NCI-H510A (cell line): ENCODE measurements at places on chromosomes 13 and 19.

- DNase-seq: no peak
Observed at GRCh38 chr19:55056827-55057226, 6.1 kb downstream of the RDH13 start.

DNA sequence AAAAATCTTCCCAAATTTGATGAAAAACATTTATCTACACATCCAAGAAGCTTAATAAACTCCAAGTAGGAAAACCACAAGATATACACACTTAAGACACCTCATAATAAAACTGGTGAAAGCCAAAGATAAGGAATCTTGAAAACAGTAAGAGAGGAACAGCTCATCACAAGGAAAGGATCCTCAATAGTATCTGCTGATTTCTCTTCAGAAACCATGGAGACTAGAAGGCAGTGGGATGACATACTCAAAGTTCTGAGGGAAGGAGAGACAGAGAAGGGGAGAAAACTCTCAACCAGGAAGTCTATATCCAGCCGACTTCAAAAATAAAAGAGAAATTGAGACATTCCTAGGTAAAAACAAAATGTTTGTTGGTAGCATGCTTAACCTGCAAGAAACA lies 45.7 kb downstream of the LNX2 start:
- DNase-seq: no peak

DNA sequence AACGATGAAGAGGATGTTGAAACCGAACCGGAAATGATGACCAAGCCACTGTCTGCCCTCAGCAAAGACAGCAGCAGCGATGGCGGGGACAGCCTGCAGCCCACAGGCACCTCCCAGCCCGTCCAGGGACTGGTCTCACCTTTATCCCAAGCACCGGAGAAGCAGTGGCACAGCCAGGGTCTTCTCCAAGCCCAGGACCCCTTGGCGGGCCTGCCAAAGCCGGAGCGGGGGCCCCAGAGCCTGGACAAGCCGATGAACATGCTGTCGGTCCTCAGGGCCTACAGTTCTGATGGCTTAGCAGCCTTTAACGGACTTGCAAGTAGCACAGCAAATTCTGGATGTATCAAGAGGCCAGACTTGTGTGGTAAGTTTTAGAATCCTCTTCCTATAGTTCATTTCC lies 177.0 kb downstream of the ZNF536 start:
- DNase-seq: no peak

DNA sequence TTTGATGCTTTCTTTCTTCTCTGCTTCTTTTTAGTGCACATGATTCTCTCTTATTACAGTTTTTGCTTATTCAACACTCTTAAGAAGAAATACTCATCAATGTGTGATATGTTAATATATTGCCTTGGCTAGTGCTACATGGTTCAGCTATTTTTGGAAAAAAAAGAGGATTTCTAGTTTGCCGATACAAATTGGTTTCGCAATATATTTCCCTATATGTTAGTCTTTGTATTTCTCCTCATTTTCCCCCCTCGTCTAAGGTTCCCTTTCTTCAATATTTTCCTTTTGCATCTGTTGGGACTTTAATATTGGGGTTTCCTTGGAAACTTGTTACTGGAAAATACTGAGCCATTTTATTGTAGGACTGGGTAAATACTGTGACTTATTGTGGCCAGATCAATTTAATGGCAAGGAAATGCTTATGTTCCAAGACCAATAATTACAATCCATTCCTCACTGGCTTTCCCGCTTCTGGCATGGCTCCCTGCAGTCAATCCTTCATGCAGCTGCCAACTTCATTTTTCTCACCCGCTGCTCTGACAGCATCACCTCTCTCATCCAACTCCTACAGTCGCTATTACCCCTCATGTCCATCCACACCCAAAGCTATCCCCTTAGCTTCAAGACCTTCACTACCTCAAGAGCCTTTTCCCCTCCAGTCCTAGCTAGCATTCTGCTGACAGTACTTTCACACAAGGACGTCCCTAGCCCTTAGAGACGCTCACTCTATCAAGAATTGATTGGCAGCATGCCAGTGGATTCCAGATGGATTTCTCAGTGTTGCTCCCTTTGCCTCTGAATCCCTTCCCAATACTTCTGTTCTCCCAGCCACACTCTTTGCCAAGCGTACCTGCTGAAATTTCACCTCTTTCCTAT lies 280.1 kb upstream of the TMTC4 start:
- DNase-seq: peak; percentile 2

GRCh38 chr13:19632915-19633478 lies 462 bp upstream of the MPHOSPH8 start:
- DNase-seq: no peak

DNA sequence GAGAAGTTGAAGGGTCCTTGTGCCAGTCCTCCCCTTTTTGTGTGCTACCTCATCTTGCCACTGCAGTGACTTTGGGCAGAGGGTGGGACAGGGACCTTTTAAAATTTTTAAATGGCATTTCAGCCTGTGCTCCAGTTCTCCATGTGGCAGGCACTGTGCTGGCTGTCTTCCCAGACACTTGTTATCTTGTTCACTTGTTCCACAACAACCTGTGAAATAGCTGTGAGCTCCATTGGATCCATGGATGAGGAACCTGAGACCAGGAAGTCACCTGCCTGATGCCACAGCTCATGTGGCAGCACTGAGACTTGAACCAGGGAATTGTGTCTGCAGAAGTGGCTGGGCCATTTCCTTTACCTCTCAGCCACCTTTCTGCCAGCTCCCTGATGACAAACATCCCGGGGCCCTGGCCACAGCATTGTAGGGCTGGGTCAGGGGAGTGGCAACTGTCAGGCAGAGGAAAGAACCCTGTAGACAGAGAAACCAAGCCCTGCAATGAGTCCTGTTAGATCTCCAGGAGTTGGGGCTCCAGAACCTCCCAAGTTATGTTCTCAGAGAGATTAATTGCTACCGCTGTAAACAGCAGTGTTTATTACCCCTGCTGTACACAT lies 6.4 kb downstream of the EGLN2 start:
- no peak for DNase-seq

GRCh38 chr19:17560205-17560595 lies 4.8 kb downstream of the COLGALT1 start:
- DNase-seq: no peak

DNA sequence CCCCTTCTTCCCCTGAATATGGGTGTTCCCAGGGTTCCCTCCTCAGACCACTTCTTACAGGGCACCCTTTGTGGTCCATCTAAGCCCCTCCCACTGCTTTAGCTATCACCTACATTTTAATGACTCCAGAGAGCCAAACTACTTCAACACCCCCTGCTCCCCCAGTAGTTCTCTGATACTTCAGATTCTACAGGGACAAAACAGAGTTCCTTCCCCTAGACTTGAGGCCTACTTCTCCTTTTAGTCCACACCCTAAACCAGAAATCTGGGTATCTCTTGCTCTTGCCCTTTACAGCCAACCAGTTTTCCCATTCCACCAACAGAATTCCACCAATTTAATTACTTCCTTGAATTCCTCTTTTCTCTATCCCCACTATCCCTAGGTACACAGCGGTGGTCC lies 107.2 kb downstream of the KCNRG start:
- DNase-seq: no peak

DNA sequence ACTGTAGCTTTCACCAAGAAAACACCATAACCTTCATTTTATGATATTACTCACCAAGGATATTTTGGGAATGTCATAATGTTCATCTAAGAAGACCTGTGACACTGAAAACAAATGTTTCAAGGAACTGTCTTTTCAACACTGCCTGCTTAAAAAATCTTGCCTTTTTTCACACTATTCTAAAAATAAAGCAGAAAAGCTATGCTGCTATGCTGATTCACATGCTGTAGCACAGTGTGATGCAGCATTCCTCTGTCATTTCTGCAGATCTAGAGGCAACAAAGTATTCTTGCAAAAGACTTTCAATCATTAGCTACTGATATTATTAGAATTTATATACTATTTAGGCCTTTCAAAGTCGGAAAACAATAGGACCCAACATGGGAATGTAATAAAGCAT lies 525.7 kb downstream of the UQCRFS1 start:
- no peak for DNase-seq

GRCh38 chr13:112686364-112686763 lies 3.5 kb upstream of the ATP11A start:
- no peak for DNase-seq

DNA sequence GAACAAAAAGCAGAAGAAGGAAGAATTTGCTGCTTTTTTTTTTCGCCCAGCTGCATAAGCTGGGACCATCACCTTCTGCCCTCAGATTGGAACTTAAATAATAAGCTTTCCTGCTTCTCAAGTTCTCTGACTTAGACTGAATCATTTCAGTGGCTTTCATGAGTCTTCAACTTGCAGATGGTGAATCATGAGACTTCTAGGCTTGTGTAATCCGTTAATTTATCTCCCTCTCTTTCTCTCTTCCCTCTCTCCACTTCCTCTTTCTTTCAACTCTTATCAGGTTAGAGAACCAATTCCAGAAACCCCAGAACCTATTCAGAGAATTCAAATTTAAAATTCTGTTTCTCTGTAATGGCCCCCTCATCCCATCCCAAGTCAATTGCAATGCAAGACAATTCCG lies 1153.7 kb downstream of the PCDH9 start:
- DNase-seq: no peak

GRCh38 chr13:64078480-64078936 lies 2662.9 kb upstream of the PCDH20 start:
- no peak for DNase-seq

GRCh38 chr13:22883262-22883840 lies 297.4 kb upstream of the SGCG start:
- DNase-seq: no peak

- no peak for DNase-seq
Observed at GRCh38 chr13:74287724-74288169, 153.5 kb upstream of the KLF12 start.

DNA sequence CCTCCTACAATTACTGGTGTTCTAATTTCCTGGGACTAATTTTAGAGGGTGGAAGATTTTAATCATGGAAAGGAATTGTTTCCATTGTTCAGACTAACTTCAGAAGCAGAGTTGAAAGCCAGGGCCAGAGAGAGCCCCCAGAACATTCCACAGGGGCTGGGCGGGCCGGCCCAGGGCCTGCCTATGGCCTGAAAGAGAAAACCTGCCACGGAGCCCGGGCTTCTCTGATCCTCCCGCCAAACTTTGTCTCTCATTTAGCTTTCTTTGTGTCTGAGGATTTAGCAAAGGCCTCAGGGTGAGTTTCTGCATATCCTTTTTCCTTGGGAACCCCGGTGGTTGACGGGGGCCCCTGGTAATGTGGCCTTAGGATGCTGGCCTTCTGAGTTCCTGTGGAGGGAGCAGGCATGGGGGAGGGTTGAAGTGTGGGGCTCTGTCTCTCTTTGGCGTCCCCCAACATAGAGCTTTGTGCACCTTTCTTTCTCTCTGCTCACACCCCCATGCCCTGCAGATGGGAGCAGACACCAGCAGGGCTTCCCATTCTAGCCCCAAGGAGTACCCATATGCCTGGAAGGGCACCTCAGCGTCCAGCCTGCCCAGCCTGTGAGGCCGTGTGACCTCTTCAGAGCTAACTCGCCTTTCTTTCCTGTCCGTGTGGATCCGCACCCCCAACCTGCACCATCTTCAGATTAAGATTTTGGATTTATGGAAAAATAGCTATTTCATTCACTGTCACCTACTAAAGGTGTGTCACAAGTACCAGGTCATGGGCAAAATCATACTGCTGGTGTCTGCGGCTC lies 539.5 kb downstream of the FGF9 start:
- no peak for DNase-seq

DNA sequence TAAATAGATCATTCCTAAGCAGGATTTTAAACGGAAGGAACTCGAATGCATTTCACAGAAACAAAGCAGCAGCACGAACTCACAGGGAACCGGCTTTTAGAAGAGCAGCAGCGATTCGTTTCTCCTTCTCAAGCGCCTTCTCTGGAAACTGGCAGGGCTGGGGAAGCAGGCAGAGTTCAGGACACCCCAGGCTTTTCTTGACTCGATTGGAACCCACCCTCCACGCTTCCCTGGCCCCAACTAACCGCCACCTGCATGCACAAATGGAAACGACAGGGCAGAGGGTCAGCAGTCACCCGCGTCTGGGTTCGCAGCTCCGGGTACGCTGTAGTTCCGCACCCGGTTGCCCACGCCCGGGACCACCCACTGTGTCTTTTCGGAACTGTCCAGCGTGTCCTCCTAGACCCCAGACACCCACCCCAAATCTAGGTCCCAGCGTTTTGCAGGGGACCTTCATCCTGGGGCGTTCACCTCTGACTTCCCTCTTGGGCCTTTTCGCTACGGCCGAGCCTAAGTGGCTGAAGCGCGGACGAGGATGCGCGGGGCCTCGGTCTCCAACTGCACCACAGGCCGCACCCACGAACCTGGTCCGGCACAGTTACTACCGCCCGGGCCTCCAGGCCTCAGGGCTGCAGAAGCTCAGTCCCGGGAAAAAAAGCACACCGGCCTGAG lies 500 bp downstream of the ZFP30 start:
- DNase-seq: peak; percentile 30

DNA sequence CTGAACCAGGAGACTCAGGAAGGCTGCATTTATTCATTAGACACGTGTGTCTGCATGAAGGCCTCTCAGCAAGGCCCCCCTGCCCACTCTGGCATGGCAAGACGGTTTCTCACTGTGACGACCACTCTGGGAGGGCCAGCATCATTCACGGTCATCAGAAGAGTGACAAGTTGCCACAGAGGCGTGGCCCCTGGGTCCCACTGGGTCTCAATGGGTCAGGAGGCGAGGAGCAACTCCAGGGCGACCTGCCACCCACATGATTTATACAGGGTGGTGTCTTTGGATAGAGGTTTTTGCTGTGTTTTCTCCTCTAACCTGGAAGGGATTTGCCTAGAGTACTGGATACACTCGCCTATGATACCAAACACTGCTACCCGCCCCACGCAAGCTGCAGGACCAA lies 60.7 kb downstream of the KLF2 start:
- no peak for DNase-seq

- no peak for DNase-seq
Observed at GRCh38 chr13:20394506-20394905, 131.2 kb downstream of the CRYL1 start.

- DNase-seq: no peak
Observed at GRCh38 chr13:112182251-112182650, 115.3 kb downstream of the SOX1 start.

DNA sequence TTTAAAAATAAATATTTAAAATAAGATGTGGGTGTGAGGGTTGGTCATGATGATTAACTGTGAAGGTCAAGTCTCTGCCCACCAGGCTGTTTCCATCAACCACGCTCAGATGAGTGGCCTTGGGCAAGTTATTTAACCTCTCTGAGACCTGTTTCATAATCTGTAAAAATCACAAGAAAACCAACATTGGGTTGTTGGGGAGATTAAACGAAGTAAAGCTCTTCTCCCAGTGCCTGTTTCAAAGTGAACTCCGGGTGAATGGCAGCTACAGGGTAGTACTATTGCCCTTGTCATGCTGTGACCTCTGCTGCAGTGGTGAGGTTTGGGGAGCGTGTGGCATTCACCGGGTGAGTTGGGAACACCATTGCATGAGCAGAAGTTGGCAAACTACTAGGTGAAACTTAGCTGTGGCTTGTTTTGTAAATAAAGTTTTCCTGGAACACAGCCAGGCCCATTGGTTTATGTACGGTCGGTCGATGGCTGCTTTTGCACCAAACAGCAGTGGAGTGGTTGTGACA lies 153.2 kb downstream of the USP12 start:
- no peak for DNase-seq

GRCh38 chr19:10294368-10294697 lies 4.6 kb downstream of the ICAM5 start:
- DNase-seq: no peak

GRCh38 chr19:35975608-35976214 lies 19.3 kb upstream of the SDHAF1 start:
- no peak for DNase-seq

GRCh38 chr19:13097033-13097462 lies 5.6 kb downstream of the LYL1 start:
- no peak for DNase-seq

GRCh38 chr19:49690656-49691242 lies at the start of gene CPT1C:
CPT1C (plus strand) TSS chr19:49691116; CDS start chr19:49692253, 1,137 bp downstream.
- DNase-seq: peak; percentile 94
